ENCODE measurements at places on chromosomes 2 and 18.

- DNase-seq = no peak
Measured at GRCh38 chr18:6836331-6836730, 106.8 kb downstream of the ARHGAP28 start.

GRCh38 chr2:98654699-98655495 lies 46.5 kb downstream of the UNC50 start:
- no peak for DNase-seq

- DNase-seq = no peak
Measured at GRCh38 chr18:58287353-58288274, 243.6 kb downstream of the NEDD4L start.

- DNase-seq = no peak
Measured at GRCh38 chr2:147603876-147604275, 241.0 kb upstream of the ACVR2A start.

- DNase-seq = no peak
Measured at GRCh38 chr18:711310-711656, 1.1 kb downstream of the ENOSF1 start.

DNA sequence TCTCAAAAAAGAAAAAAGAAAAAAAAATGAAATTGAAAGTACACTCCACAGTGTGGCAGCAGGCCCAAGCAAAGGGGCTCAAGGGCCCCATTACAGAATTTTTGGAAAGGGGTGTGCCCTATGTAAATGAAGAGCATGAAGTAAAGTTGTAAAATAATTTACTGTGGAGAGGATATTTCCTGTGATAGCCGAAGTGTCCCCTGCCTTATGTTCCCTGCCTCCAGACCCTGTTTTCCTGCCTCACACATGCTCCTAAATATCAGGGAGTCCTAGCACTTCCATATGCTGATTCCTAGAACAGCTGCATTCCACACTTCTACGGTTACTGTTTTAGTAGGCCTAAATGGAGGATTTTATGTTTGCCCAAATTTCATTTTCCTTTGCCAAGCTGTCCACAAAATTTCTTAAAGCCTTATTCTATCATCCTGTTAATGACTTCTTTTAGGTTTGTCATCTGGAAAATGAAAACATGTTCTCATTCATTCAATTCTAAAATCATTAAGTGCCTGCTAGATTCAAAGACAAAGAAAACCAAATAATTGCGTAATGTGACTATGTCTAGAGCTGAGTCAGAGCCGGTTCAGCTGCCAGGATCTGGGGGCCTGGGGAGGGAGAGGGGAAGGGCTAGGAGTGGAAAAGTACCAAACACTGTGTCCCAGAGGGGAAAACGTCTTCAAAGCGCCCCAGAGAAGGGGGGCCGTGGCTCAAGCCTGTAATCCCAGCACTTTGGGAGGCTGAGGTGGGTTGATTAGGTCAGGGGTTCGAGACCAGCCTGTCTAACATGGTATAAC lies 25.9 kb upstream of the IMPA2 start:
- DNase-seq = peak; percentile 80

- DNase-seq = peak; percentile 74
Measured at GRCh38 chr2:223459328-223459939, 142.7 kb downstream of the SCG2 start.

- DNase-seq = no peak
Measured at GRCh38 chr2:35946478-35946877, 409.1 kb upstream of the CRIM1 start.

- DNase-seq = no peak
Measured at GRCh38 chr18:48222118-48222517, 187.1 kb downstream of the ZBTB7C start.

- DNase-seq = peak; percentile 59
Measured at GRCh38 chr2:44715671-44716081, 225.8 kb upstream of the SIX3 start.

DNA sequence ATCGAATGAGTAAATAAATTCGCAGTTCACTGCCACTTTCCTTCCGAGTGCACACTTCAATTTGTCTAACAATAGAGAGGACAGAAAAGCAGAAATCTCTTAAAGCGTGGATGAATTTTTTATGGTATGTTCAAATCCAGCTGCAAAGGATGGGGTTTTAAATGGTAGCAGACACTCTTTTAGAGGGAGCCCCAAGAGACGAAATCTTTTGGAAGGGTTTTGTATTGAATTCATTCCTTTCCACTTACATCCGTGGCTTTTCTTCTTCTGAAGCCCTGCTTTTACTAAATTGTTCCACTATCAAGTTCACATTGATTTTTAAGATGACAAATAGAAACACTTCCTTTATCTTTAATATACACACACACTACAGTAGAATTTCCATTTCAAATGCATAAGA lies 680.7 kb downstream of the NR4A2 start:
- DNase-seq = no peak

- no peak for DNase-seq
Measured at GRCh38 chr18:36769172-36769571, 59.6 kb downstream of the TPGS2 start.

GRCh38 chr2:100246163-100247145 lies 75.8 kb downstream of the LONRF2 start:
- peak; percentile 22 for DNase-seq

DNA sequence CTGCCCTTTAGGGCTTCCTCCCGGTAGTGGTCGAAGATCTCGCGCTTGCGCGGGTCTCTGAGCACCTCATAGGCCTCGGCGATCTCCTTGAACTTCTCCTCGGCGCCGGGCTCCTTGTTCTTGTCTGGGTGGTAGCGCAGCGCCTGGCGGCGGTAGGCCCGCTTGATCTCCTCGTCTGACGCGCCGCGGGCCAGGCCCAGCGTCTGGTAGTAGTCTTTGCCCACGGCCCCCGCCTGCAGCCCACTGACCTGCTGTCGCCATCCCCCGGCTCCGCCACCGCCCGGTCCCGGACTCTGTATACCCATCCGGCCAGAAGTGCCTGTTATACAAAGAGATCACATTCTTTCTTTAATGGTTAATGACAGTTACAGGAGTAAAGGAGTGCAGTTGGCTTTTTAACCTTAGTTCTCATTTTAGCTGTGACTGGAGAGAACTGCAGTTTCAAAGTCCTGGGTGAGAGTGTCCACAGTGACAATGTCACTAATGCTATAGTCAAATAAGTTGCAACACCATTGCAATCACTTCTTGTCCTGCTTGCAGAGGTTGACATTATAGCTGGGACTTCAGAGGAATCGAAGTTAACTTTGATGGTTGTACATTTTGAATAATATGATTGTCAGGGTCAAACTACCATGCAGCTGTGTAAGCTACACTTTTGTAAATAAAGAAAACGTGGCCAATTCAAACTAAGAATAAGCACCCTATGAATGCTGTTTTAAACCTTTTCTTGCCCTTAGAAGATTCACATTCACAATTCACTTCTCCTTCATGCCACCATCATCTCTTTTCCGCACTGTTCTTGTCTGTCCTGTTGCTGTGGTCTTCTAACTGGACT lies 35.3 kb upstream of the CAVIN2 start:
- no peak for DNase-seq

- peak; percentile 7 for DNase-seq
Measured at GRCh38 chr2:110219496-110220189, 7.3 kb upstream of the MTLN start.

DNA sequence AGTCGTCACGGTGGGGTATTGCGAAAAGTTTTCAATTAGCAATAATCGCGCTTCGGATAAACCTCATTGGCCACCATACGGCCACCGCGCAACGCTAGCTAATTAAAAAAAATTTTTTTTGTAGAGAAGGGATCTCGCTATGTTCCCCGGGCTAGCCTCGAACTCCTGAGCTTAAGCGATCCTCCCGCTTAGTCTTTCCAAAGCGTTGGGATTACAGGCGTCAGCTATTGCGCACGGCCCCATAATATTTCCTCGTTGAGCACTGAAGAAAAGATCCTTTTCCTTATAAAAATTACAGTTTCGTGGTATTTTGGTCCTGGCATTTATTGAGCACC lies 759 bp upstream of the ACTR1B start:
- no peak for DNase-seq

All from adipocyte (in vitro differentiated cells).